ENCODE measurements at places on chromosomes 12 and 14.

GRCh38 chr14:73744175-73744867 lies 30.1 kb upstream of the PNMA1 start:
- no peak for DNase-seq

- no peak for DNase-seq
Observed at GRCh38 chr12:116556964-116557698, 2.0 kb upstream of the MAP1LC3B2 start.

GRCh38 chr12:95634622-95635621 lies 83.6 kb upstream of the USP44 start:
- DNase-seq: no peak

DNA sequence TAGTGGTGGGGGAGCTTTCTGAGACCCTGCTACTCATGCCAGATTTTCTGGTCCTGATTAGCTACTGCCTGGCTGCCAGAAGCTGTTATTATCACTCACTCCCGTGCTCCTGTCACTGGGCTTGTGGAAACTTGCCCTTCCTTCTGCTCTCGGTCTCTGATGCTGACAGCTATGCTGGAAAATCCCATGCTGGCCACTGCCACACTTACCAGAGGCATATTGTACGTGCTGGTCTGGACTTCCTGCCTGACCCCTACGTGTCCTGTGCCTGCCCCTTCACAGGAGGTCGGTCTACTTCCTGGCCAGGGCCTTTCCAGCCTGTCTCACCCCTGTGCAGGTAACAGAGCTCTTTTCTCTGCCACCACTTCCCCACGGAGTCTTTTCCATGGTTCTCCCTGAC lies 149.4 kb upstream of the PLEKHG7 start:
- DNase-seq: no peak

- DNase-seq: no peak
Observed at GRCh38 chr12:130992448-130992847, 38.7 kb downstream of the ADGRD1 start.

DNA sequence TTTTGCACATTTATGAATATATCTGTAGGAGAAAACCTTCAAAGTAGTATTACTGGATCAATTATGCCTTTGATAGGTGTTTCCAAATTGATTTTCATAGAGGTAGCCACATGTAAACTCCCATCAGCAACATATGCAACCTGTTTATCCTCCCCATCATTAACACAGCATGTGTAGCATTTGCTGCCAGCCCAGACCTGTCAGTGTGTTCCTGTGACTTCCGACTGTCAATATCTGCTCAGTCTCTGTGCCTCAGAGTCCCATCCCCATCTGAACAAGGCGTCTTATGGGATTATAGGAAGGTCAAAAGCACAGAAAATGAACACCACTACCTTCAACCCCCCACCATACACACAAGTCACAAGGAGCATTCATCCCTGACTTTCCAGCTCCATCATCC lies 9.5 kb upstream of the CAPRIN2 start:
- no peak for DNase-seq

- DNase-seq: no peak
Observed at GRCh38 chr12:45666816-45667215, 62.7 kb upstream of the ARID2 start.

GRCh38 chr14:80350707-80351106 lies 139.4 kb upstream of the DIO2 start:
- no peak for DNase-seq

DNA sequence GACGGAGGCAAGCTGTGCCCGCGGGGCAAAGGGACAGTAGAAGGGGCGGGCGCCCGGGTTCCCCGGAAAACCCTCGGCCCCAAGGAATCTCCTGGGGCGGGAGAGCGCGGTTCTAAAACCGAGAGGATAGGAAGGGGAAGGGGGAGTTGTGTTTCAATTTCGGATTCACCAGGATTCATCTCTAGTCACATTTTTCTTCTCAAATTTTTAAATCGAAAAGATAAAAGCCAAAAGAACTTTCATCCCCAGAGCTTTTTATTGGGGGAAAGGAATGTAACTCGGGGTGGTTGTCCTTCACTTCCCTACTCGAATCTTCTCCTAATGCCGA lies 1.4 kb downstream of the BMP4 start:
- DNase-seq: no peak

- DNase-seq: no peak
Observed at GRCh38 chr12:114046236-114046998, 80.3 kb upstream of the RBM19 start.

DNA sequence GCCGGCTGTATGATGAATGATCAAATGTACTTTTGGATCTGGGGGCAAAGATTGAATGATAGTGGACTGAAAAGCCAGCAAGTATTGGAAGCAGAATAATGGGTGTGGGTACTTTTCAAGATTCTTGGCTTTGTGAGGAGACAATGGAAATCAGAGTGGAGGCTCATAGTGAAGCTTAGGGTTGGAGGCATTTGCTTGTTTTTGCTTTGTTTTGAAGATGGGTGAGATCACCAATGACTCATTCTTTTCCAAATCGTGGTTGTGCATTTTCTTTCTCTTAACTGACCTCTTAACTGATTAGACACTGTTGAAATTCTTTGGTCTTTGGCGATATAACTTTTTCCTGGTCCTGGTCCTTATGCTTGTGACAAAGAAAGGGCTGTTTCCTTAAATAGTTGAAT lies 54.4 kb downstream of the PELI2 start:
- DNase-seq: no peak

DNA sequence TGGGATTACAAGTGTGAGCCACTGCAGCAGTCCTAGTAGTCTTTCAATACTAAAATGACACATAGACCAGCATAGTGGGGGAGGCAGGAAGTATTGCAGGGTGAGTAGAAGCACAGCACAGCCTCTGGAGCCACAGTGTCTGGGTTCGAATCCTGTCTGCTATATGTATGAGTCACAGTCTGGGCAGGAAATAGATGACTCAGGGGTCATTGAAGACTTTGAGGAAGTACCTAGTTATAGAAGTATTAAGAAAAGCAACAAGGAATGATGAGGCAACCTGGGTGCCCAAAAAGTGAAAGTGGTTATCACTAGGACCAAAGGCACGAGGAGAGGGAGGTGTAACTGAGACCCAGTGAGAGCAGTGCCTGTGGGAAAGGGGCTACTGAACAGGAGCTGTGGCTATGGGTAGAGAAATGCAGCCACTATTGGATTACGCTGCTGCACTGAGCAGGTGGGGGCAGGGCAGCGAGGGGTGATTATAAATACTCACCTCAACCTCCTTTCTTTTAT lies 124.0 kb downstream of the PDE3A start:
- DNase-seq: peak; percentile 3

DNA sequence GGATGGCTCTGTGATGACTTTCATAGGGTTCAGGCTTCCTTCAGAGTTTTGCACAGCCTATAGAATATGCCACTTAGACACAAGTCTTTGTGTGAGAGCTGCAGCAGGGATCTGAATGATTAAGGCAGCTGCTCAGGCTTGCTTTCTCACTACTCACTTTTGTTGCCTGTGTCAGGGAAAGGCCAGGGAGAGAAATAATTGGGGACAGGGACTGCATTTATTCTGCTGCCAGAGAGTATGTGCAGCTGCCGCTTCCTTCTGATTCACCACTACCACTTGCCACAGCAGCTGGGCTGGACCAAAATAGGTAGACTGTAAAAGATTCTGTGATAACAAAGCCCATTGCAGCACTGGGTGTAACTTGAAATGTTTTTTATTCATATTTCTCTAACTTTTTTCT lies 49.7 kb downstream of the TRMT5 start:
- DNase-seq: no peak

DNA sequence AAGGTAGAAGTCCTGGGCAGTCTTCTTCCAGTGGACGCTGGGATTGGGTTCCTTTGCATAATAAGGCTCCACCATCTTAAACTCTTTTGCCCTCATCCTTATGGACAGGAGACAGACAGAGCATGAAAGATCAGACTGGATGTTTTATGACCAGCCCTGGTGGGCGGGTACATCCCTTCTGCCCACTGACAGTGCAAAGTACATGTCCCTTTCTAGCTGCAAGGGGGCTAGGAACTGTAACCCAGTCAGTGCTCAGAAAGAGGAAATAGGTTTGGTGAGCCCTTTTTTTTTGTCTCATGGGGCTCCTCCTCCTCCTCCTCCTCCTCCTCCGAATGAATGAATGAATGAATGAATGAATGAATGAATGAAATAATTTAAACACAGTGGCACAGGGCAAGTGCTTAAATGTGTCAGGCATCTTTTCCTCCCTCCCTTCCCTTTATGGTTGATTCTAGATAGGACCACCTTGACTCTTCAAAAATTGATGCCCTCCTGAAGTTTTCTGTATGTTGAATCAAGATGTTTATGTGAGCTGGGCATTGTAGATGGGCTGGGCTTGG lies 36.4 kb upstream of the HNF1A start:
- no peak for DNase-seq

DNA sequence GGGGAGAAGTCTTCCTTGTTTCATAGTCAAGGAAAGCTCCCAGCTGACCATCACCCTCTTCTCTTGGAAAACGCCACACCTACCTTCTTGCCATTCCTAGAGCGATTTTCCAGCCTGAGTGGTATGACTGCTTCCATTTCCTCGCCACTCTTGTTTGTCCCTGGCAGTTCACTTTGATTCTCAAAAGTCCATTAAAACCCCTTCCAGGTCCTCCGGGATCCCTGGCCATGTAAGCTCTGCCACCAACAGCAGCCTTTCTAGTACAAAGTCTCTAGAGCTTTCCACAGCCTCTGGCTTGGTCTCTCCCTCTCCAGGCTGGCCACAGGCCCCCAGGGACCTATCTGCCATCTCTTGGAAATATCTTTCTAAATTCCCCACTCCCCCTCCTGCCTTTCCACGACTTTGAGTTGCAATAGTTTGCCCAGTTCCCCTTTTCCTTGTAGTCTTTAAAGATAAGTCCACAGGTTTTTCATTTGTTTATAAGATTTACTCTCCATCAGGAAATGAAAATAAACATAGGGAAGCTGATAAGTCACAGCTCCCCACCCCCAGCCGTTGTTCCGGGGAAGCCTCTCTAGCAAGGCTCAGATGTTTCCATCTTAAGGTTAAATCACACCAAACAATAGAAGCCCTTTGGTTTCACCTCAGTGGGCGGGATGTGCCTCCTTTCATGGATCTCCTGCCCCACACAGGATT lies 42.9 kb upstream of the SINHCAF start:
- DNase-seq: no peak

DNA sequence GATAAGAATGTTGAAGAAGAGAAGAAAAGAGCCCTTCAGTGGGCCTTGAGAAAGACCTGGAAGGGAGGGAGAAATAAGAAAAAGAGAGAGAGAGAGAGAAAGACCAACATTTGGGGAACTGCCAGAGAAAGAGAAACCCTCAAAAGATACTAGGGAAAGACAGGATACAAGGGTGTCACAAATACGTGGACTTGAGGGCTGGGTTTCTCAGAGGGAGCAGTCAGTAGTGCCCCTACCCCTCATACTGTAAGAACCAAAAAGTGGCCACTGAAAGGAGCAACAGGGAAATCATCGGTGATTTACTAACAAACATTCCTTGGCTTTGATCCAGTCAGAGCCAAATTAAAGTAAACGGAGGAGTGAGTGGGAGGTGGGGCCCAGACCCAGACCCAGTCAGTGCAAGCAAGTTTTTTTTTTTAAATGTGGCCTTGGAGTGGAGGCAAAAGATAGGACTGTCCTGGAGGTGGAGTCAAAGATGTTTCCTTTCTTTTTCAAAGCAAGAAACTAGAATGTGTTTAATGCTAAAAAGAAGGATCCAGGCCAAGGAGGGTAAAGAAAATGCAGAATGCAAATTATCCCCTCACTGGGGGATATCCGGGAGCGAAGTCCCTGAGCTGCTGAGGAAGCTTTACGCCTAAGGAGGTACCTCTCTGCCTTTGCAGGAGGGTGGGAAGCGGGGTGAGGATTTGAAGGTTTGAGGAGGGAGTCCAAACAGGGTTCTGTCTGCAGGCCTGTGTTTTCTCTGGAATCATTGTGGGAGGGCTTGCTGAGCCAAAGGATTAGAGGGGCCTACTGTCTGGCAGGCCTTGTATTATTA lies 143.5 kb upstream of the AMIGO2 start:
- no peak for DNase-seq

DNA sequence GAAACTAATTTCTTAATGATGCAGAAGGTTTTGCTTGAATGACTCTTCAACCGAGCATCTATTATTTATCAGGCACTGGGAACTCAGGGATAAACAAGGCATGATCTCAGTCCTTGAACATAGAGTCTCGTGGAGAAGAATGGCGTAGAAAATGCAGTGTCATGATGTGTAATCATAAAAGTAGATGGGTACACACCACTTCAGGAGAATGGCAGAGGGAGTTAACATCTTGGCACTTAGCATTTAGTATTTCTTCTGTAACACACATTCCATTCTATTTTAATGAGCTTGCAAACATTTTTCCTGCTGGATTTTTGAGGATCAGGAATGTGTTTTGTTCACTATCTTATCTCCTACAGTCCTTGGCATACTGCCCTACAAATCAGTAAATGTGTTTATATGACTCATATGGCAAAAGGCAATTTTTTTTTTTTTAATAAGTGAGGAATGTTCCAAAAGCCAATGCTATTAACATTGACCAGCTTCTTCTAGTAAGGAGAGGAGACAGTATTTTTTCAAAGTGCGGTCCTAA lies 3.8 kb downstream of the TXNRD1 start:
- DNase-seq: no peak

GRCh38 chr12:63090716-63091115 lies 60.3 kb downstream of the AVPR1A start:
- no peak for DNase-seq

- no peak for DNase-seq
Observed at GRCh38 chr12:55937981-55938380, 7.0 kb downstream of the DGKA start.

GRCh38 chr14:34220921-34221320 lies 241.1 kb downstream of the SPTSSA start:
- no peak for DNase-seq
